Neural crest cell (in vitro differentiated cells): ENCODE measurements at places on chromosomes 11 and 22. TPM values are rescaled to one million over a fixed set of nuclear protein-coding genes. Genes with fewer than 3 reads are reported as not detected.

The OR5P2 gene
- not detected in 2 replicates for total RNA-seq

The MMP13 gene
- total RNA-seq: not detected in 2 replicates

The OR4D9 gene
- not detected in 2 replicates for total RNA-seq

The ACR gene
- total RNA-seq: 0.34 TPM in 1 of 2 replicates, not detected in the other

The PDE3B gene
- total RNA-seq: 24.1 and 24.3 TPM in 2 replicates

The SLC5A4 gene
- 0.14 and 0.23 TPM in 2 replicates for total RNA-seq

The SCGB1D2 gene
- total RNA-seq: not detected in 2 replicates

The APOL4 gene
- not detected in 2 replicates for total RNA-seq

The ADM gene
- 12.3 and 13.9 TPM in 2 replicates for total RNA-seq

The RIBC2 gene
- 7.6 and 8.7 TPM in 2 replicates for total RNA-seq

The FOLH1 gene
- not detected in 2 replicates for total RNA-seq

The CASP12 gene
- not detected in 2 replicates for total RNA-seq

The OR52N4 gene
- total RNA-seq: not detected in 2 replicates

The LARGE2 gene
- total RNA-seq: 0.48 TPM in 1 of 2 replicates, not detected in the other

The POTEH gene
- not detected in 2 replicates for total RNA-seq

The ELMOD1 gene
- 0.40 and 0.43 TPM in 2 replicates for total RNA-seq

The SLC22A25 gene
- total RNA-seq: not detected in 2 replicates

The PGA5 gene
- not detected in 2 replicates for total RNA-seq

The MB gene
- total RNA-seq: not detected in 2 replicates

The SESN3 gene
- 77.8 and 80.8 TPM in 2 replicates for total RNA-seq

The TMEM86A gene
- 1.5 and 1.7 TPM in 2 replicates for total RNA-seq

The TMEM151A gene
- total RNA-seq: 0.57 and 1.0 TPM in 2 replicates

The CCDC82 gene
- 29.5 and 34.7 TPM in 2 replicates for total RNA-seq

The TMPRSS4 gene
- not detected in 2 replicates for total RNA-seq

The OR4C45 gene
- not detected in 2 replicates for total RNA-seq

The P4HA3 gene
- total RNA-seq: not detected in 2 replicates

The NLRP10 gene
- not detected in 2 replicates for total RNA-seq

The APOL5 gene
- total RNA-seq: not detected in 2 replicates

The DDTL gene
- total RNA-seq: not detected in 2 replicates

The ALDH3B2 gene
- not detected in 2 replicates for total RNA-seq

The GGTLC3 gene
- total RNA-seq: not detected in 2 replicates

The OR52E2 gene
- not detected in 2 replicates for total RNA-seq

The OVOL1 gene
- not detected in 2 replicates for total RNA-seq

The SMC1B gene
- total RNA-seq: not detected in 2 replicates

The P2RX6 gene
- total RNA-seq: 3.4 and 4.5 TPM in 2 replicates

The HEPACAM gene
- total RNA-seq: 0.11 TPM in 1 of 2 replicates, not detected in the other

The ARHGEF17 gene
- 51.3 and 55.7 TPM in 2 replicates for total RNA-seq

The DBX1 gene
- 26.3 and 29.6 TPM in 2 replicates for total RNA-seq

The APOA4 gene
- not detected in 2 replicates for total RNA-seq

The PPME1 gene
- 46.0 and 53.4 TPM in 2 replicates for total RNA-seq

The TUB gene
- total RNA-seq: 23.7 and 26.1 TPM in 2 replicates

The ARHGAP8 gene
- total RNA-seq: 0.61 and 0.96 TPM in 2 replicates
